ENCODE measurements at places on chromosomes 3 and 15.

- no peak for DNase-seq
Observed at GRCh38 chr15:52028431-52029093, 9.5 kb downstream of the MAPK6 start.

DNA sequence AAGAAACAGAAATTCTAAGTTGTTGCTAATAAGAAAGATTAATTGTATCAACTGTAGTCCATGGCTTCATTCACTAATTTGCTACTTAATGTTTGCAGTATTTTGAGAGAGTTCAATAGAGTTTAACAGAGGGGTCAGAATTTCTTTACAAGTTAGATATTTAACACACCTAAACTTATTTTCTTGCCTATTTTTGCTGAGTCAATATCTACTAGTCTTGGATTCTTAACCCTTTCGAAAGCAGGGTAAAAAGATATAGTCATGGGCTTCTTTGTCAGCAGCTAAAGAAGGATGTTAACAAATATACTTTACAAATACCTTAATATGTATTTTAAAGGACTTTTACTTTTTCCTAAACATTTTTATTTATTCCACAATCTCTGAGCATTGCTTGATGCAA, 155.6 kb downstream of the MDFIC2 start:
- DNase-seq = no peak

- DNase-seq = no peak
Observed at GRCh38 chr3:82044930-82045705, 283.7 kb upstream of the GBE1 start.

DNA sequence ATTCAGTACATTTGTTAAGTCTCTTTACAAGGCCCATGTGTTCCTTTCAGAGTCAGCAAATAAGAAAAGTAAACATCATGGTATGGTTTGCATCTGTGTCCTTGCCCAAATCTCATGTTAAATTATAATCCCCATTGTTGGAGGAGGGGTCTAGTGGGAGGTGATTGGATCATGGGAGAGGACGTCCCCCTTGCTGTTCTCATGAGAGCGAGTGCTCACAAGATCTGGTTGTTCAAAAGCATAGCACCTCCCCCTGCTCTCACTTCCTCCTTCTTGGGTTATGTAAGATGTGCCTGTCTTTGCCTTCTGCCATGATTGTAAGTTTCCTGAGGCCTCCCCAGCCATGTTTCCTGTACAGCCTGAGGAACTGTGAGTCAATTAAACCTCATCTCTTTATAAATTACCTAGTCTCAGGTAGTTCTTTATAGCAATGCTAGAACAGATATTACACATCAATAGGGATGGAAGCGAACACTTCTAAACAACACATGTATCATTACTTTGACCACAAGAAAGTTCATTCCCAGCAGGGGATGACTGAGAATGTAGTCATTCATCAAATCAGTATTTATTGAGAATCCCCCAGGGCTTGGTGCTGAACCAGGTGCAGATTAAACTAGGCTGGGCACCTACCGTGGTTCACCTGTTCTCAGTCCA, 4.1 kb downstream of the EFCAB12 start:
- DNase-seq = no peak

- DNase-seq = no peak
Observed at GRCh38 chr3:19931180-19931692, 2.8 kb downstream of the EFHB start.

DNA sequence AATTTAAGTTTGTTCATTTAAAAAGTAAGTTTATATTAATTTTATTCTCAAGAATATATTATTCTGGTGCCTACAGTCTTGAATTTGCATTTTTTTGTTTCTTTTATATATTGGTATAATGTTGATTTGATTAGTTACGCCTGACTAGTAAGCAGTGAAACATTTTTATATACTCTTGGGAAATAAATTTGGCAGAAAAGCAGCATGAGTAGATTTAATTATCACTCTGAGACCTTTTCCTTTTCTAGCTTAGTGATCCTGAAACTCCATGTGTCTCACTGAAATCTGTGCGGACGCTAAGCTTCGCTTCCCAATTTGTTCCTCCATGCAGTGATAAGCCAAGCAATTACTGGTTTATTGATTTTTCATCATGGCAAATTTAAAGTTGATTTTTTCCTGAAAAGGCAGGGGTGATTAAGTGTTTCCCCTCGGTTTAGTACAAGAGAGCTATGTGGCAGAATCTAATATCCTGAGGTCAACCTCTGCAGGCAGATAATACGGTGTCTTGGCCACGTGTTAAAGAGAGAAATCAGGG, 87.2 kb upstream of the MLF1 start:
- peak; percentile 32 for DNase-seq

- DNase-seq = peak; percentile 68
Observed at GRCh38 chr3:157606011-157606851, 103.0 kb upstream of the VEPH1 start.

GRCh38 chr15:74775132-74775562, 6.7 kb upstream of the CSK start:
- DNase-seq = no peak

GRCh38 chr3:13882876-13883275, 3.0 kb upstream of the WNT7A start:
- DNase-seq = no peak

DNA sequence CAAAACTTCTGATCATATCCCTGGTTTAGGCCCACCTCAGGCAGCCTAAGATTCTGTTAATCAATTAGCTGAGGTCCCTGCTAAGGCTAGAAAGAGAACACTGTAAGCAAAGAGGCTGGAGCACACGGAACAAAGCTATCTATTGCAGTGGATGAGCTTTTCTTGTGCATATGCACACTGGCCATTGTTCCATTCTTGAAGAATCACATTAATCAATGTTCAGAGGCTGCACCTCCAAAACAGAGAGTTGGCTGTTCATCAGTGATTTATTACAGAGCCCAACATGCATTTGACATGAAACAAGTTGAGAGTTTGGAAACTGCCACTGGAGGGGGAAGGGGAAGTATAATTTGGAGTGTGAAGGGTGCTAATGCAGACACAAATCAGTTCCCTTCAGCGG, 873.0 kb downstream of the ROBO1 start:
- no peak for DNase-seq

DNA sequence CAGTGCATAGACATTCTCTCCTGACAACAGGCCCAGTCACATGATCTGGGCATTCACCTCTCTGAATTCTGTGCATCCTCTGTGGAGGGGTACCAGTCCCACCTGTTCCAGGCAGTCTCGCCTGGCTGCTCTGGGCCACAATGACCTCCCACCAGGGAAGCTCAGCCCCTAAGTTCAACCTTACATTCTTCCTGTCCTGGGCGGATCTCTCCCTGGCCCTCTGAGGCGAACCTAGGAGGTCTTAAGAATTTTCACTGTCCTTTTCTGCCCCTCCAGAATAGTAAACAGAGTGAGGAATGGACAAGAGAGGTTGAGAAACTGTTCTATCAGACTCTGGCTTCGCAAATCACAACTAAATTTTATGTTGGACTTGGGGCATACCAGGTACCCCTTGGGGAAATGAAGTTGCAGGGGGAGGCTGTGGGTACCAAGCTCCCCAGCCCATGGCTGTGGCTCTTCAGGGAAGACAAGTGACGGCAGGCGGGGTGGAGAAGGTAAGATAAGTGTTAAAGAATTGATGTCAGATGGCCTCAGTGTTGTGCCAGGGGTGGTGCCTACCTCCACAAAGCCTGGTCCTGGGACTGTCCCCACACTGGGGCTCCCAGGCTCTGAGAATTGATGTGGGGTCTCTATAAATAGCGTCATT, 5.3 kb downstream of the SCN5A start:
- DNase-seq = no peak

DNA sequence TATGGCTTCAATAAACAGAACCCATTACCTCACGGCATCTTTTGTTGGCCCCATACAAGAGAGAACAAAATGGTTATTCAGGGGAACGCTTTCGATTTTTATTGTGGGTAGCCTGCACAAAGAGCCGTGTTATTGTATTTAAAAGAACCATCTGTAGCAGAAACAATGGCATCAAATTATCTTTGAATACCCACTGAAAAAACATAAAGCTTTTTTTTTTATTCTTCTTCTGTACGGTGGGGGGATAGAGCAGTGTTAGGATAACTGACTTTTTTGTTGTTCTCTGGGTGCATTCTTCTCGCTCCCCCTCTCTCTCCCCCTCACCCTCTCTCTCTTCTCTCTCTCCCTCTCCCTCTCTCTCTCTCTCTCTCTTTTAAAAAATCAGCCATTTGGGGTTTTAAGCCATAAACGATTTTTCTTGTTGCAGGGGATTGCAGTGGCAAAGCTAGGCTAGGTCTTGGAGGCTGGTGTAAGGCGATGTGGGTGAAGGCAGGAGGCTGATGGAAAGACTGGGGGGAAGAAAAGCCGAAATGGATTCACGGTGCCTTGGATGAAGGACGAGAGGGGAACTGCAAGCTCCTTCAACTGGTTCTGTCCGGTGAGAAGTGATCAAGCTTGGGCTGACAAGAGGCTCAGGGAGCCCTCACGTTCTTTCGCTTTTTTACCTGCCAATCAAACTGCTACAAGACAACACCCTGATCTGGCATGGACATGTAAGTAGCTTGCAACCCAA, 12.4 kb upstream of the SOX2 start:
- DNase-seq = no peak

DNA sequence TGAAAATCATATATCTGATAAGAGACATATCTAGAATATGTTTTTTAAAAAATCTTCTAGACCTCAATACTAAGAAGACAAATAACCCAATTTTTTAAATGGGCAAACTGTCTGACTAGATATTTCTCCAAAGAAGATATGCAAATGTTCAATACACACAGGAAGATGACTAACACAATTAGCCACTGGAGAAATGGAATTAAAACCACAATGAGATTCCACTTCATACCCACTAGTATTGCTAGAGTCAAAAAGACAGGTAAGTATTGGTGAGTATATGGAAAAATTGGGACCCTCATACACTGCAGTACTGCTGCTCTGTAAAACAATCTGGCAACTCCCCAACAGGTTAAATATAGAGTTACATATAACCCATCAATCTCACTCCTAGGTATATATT, 33.1 kb upstream of the TOPAZ1 start:
- no peak for DNase-seq

GRCh38 chr3:42031808-42032480, 59.2 kb upstream of the TRAK1 start:
- peak; percentile 74 for DNase-seq

- no peak for DNase-seq
Observed at GRCh38 chr15:48025118-48025517, 95.7 kb upstream of the SLC24A5 start.

- DNase-seq = no peak
Observed at GRCh38 chr15:74730619-74731316, 5.4 kb upstream of the CYP1A1 start.

DNA sequence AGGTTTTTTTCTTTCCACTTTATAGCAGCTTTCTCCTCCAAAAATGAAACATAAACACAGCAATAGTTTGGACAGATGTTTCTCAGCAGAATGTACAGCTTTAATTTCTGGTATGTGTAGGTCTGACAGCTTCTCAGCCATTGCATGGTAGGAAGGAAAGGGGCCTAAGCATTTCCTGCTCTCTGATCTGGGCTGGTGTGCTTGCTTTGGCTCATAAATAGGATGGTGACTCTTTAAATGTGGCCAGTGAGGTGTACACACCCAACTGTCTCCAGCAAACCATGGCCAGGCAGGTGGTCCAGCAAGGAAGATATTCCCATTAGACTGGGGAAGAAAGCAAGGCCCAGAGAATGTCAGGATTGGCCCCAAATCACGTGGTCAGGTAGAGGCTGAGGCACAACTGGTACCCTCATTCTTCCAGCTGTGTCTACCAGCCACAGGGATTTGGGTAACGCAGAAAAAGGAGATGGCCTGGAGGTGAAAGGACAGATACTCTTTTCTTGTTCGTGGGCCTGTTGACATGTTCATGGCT, 52.1 kb downstream of the ITGA11 start:
- no peak for DNase-seq

- no peak for DNase-seq
Observed at GRCh38 chr3:46202535-46202934, 5.6 kb downstream of the CCR1 start.

- no peak for DNase-seq
Observed at GRCh38 chr3:160790726-160791125, 34.7 kb downstream of the PPM1L start.

GRCh38 chr3:62376454-62376720, 3.0 kb upstream of the FEZF2 start:
- no peak for DNase-seq

DNA sequence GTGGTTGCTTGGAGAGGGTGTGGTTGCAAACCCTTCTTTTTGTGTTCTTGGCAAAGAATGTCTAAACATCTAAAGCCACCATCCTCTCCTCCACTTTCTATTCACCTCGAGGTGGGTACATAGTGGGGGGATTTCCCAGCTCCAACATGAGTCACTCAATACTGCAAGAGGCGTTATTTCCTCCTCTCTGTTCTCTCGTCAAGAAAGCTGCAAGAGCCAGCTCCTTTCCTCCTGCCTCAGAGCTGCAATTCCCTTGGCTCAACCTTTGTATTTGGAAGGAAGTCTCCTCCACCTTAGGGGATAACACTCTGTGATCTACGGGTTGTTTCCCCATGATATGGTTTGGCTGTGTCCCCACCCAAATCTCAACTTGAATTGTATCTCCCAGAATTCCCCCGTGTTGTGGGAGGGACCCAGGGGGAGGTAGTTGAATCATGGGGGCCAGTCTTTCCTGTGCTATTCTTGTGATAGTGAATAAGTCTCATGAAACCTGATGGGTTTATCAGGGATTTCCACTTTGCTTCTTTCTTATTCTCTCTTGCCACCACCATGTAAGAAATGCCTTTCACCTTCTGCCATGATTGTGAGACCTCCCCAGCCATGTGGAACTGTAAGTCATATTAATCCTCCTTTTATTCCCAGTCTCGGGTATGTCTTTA, 138.4 kb downstream of the PLCL2 start:
- DNase-seq = no peak

DNA sequence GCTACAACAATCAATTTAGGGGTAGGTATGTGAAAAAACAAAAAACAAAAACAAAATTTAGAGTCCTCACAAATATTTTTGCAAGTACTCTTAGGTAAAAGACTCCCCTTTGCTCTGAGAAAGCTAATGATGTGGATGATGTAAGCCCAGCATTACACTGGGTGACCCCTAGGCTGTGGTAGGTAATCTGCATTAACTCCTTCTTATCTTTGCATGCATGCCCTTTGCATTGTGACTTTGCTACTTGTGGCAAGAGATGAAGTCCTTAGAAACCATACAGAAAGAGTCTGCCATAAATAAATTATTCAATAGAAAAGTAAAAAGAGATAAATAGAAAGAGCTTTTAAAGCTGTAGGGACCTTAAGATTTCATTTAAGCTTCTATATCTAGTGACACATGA, 159.7 kb upstream of the MBNL1 start:
- no peak for DNase-seq

GRCh38 chr3:47433796-47434195, 41.9 kb downstream of the SCAP start:
- DNase-seq = no peak

Data from AG10803 (cell line).